ENCODE measurements at places on chromosomes 7 and 10.

DNA sequence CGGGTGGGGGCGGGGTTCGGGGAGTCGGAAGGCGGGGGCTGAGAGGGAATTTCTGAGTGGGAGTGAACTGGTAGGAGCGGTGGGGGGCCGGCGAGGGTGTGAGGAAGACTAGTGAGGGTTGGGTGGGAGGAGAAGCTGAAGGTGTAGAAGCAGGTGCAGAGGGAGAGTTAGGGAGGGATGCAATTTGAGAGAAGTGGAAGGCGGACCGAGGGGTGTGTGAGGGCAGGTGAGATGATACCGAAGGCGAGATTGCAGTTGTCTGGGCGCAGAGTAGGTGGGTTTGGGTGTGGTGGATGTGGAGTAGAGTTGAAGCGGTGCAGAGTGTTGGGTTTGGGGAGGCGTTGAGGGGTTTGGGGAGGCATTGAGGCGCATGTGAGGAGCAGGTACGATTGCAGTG, 643 bp downstream of the KAT6B start:
- no peak for DNase-seq

DNA sequence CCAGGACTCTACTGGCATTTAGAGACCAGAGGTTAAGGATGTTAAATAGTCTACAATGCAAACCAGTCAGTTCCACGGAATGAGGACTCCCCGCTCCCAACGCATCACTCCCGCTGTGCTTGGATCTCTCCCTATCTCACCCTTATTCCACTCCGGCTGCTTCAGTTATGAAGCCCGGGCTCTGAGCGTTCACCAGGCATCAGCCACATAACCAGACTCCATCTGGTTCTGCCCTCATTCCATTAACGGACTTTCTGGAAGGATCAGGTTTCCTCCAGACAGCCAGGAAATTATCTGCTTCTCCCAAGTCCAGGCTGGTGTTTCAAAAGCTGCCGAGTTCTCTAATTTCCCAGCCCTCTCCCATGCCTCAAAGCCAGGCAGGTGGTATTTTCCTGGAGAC, 499.3 kb downstream of the GLRX3 start:
- no peak for DNase-seq

DNA sequence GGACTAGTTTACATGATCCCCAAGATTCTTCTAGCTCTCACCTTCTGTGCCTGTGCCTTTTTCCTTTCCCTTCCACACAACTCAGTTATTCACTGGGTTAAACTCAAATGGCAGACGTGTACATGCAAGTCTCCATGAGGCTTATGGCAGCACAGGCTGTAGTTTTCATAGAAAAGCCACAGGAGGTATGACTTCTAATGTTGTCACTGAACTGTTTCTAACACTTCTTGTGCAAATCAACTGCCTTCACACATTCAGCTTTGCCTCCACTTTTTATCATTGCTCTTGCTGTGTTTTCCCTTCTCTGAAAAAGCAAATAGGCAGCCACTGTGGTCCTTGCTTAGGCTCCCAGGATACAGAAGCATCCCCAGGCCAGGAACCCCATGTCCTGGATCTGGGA, 5.3 kb upstream of the GIMAP5 start:
- DNase-seq, result no peak

DNA sequence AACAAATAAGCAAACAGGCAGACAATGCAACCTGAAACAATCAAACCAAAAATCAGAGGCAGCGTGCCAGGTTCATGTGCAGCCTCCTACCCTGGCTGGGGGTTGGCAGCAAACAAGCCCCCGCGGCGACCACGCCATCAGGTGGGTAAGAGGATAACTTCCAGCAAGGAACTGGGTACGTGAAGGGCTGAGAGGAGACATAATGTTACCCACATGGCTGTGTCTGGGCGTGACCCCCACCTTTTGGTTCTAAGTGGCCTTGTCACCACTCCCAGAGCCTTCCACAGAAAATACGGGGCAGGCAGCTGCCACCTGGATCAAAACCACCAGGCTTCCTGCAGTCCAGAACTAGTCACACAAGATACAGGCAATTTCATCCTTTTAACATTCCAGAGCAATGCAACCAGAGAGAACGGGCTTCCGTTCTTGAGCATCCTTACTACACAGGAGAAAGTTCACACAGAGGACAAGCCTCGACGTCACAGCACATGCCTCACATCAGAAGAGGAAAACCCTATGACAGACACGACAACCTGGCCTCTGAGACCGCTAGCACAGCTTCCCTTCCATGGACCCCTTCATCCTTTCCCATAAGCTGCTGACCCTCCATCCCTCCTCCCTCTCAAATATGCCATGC, 171.0 kb downstream of the GRID1 start:
- DNase-seq, result no peak

- no peak for DNase-seq
Observed at GRCh38 chr10:125035136-125035535, 93.2 kb downstream of the ZRANB1 start.

DNA sequence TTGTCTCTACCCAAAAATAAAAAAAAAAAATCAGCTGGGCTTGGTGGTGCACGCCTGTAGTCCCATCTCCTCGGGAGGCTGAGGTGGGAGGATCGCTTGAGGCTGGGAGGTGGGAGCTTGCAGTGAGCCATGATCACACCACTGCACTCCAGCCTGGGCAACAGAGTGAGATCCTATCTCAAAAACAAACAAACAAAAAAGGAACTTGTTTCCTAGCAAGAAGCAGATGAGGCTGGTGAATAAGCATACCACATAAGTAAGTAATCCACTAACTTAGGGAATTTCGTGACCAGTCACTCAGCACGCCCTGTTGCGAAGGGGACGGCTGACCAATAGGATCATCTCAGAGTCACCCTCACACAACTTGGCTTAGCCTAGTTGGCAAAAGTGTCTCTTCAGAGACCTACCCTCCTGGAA, 64.6 kb downstream of the CUX1 start:
- no peak for DNase-seq

DNA sequence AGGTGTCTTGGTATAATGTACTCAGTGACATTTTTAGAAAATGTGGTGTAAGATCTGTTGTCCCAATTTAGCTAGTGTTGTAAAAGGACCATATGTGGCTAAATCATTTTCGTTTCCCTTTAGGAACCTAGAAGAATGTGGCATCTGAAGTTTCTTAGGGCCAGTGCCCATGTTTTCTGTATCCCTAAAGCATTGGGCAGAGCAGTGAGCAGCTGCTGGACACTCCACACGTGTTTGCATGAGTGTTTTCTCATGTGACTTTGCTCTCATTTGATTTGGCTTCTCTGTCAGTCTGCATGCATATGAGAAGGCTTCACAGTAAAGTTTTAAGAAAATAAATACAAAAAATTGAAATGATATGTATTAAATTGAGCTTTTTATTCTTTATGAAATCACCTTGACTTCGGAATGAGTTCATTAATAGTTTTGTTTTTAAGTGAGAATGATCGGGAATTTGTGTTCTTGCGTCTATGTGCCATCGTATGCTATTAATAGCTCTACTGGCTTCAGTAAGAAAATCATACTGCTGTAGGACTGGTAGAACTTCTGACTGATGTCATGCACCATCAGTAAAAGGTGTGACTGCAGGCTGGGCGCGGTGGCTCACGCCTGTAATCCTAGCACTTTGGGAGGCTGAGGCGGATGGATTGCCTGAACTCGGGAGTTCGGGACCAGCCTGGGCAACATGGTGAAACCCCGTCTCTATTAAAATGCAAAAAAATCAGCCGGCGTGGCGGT, 61.3 kb downstream of the RBM33 start:
- DNase-seq, result no peak

- no peak for DNase-seq
Observed at GRCh38 chr7:47893721-47894365, 54.4 kb downstream of the PKD1L1 start.

DNA sequence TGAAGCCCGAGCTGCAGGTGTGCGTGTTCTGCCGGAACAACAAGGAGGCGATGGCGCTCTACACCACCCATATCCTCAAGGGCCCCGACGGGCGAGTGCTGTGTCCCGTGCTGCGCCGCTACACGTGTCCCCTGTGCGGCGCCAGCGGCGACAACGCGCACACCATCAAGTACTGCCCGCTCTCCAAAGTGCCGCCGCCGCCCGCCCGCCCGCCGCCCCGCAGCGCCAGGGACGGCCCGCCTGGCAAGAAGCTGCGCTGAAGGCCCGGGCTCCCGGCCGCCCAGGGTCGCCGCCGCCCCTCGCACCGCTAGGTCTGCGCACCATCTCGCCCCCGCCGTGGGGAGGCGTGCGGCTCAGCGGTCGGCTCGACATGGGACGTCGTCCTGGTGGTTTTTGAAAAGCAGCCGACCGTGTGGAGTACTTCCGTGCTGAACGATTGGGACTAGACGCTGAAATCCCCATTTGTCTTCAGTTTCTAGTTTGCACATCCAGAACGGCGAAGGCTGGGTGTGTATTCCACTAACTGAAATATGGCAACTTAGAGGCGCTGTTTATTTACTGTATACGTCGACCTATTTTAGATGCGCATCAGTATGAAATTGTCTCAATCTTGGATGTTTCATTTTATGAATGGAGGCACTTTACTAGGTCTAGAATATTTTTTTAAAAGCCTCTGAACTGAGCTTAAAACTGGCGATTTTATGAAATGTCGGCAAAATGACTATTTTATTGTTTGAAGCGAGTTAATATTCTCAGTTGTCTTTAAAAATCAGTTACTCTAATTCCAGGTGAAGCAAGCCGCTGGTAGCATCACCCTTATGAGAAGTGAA, 1.1 kb downstream of the NANOS1 start:
- DNase-seq, result peak; percentile 86

- no peak for DNase-seq
Observed at GRCh38 chr7:105911961-105912575, 35.7 kb upstream of the ATXN7L1 start.

DNA sequence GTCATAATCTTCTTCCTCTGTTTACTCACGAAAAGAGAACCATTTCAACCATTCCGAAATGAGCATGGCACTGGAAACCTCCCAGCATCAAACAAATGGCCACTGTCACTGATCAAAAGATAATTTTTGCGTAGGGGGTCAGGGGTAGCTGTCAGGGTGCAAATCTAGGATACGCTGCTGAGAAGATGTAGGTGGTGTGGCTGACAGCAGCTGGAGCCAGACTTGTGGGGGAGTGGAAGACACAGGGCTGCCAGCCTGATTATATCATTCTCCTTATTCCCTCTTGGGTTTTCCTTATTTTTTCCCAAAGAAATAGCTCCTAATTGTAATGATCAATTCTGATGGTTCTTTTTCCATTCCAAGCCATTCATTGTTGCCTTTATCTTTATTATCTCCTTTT, 266.1 kb downstream of the SORCS1 start:
- DNase-seq, result no peak

GRCh38 chr10:48390558-48390871, 84.0 kb downstream of the MAPK8 start:
- no peak for DNase-seq

GRCh38 chr7:17144322-17144721, 154.1 kb upstream of the AHR start:
- DNase-seq, result no peak

DNA sequence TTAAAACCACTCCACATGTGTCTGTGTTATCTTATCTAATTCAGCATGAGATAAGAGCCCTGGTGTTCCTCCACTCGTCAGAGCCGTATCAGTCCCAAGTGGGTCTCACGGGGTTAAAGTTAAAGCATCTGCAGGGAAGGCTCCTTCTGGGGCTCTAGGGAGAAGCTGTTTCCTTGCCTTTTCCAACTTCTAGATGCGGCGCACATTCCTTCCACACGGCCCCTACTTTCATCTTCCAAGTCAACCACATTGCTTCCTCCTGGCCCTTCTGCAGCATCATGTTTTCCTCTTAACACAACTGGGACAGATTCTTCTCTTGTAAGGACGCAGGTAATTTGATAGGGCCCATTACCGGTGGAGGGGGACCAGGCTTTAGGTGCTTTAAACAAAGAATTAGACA, 620.1 kb upstream of the DPP6 start:
- no peak for DNase-seq

- no peak for DNase-seq
Observed at GRCh38 chr7:608954-609353, 89.3 kb upstream of the PDGFA start.

GRCh38 chr7:135673360-135673706, 11.0 kb downstream of the STMP1 start:
- no peak for DNase-seq

GRCh38 chr7:85614684-85615083, 427.8 kb upstream of the SEMA3D start:
- DNase-seq, result no peak

DNA sequence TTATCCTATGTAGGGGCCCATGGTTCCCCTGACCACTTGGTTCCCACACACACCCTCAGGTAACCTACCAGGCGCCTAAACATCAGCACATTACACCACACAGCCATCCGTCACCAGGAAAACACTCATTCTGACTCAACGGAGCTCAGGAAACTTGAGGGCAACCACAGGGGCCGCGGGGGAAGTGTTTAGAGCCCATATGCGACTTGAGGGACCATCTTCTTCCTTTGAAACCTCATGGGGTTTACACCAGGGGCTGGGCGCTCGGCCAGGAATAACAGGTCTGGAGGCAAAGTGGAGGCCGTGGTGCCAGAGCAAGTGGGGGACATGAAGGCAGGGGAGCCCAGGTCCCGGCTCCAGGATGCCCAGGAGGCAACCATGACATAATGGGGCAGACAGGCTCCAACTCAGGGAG, 1.5 kb downstream of the STX1A start:
- peak; percentile 50 for DNase-seq

GRCh38 chr7:48636391-48637015, 287.8 kb upstream of the CDC14C start:
- no peak for DNase-seq

DNA sequence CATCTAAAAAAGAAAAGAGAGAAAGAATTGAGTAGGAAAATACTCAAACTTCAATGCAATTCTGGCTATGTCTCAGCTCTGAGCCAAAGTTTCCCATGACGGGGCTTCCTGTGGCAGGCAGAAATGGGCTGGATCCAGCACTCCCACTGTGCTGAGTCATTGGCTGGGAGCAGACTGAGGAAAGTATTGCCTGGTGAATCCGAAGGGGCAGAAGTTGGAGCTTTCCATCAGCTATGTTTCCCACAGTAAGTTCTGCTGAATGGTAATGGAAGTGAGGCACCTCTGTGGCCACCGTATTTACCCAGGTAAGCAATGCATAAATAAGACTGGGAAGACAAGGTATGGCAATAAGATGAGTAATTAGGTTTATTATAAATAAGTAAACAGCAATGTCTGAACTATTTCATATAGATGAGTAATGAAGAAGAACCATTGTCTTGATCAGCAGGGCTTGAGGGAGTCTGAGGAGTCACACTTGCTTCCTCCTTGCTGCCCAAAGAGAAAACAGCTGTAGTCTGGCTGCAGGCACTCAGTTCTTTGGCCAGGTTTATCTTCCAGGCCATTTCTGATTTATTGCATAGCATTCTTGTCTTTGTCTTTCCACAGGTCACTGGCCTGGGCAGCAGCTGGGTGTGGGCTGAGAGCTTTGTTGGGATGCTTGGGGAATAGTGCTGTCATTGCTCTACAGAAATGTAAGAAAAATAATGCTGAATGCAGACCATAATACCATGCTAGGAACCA, 255.3 kb downstream of the DNAJB9 start:
- DNase-seq, result no peak

Measured in B cell (primary cell).